Activated CD8-positive, alpha-beta T cell treated with anti-CD3 and anti-CD28 coated beads for 36 hours (primary cell): ENCODE measurements at places on chromosomes 1 and 21. TPM values are rescaled to one million over a fixed set of nuclear protein-coding genes. Genes with fewer than 3 reads are reported as not detected.
A peak's percentile ranks its signal among the peaks of the same experiment; 100 is the strongest.

OR14K1 gene
- not detected for total RNA-seq

DNA sequence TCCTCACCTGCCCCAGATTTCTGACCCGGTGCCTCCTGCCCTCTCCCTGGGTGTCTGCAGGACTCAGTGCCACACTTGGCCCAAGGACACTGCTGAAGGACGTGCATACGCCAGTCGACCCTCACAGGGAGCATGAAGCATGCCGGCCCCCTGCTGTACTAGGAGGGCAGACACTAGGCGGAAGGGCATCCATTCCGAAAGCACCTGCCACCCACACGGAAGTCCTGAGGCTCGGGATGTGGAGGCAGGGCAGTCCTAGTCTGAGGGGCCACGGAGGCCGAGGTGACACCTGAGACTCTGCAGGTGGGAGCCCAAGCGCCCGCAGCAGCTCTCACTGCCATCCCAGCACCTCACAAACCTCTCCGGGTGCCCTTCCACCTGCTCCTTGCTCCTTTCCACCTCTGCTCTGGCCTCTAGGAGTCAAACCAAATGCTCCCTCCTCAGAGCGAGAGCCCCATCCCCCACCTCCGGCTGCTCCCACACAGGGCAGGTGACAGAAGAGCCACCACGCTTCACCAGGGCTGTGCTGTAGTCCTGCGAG lies 2.4 kb downstream of the NPHP4 start:
- H3K4me1 ChIP-seq = peaks cover 18% of the 10 kb centered on the region
- peaks cover 6% of the 10 kb centered on the region for H3K36me3 ChIP-seq
- no peak overlapping the region for H3K4me3 ChIP-seq
- no peak overlapping the region for H3K27ac ChIP-seq
- no peak for DNase-seq

DNA sequence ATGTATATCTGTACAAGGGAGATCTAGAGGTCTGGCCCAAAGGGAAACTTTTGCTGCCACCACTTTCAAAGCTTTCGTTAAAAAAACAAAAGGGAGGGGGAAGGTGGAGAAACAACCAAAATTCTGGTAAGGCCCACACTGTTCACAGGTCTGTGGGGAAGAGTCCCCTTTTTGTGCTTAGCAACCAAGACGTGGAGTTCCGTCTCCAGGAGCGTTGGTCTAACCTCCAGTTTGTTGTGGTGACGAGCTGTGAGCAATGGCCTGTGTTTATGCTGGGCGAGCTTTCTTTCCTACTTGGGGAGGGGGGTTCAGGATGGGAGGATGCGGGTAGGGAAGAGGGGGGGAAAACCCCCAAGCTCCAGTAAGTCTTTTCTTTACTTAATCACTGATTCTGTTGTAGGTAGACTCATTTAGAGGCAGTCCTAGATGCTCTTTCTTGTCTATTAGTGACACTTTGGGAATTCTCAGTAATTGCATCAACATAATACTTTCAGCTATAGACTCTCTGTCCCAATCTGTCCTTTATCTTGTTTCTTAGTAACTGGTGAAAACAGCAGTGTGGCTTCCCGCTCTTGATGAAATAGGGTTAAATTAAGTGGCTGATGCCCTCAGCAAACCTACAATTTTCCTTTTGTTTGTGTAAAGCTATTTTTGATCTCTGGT lies 1.5 kb downstream of the HIPK1 start:
- peak; percentile 82 for DNase-seq
- H3K36me3 ChIP-seq = peaks cover 21% of the 10 kb centered on the region
- H3K4me3 ChIP-seq = peak overlapping the region; percentile 90
- H3K27ac ChIP-seq = peak overlapping the region; percentile 97
- H3K27me3 ChIP-seq = no peaks in the 10 kb centered on the region

- H3K36me3 ChIP-seq = peaks cover 5% of the 10 kb centered on the region
- H3K4me3 ChIP-seq = no peak overlapping the region
- no peaks in the 10 kb centered on the region for H3K4me1 ChIP-seq
- no peak for DNase-seq
Measured at GRCh38 chr1:20948101-20948500, 161.0 kb upstream of the HP1BP3 start.
